Activated CD8-positive, alpha-beta memory T cell treated with anti-CD3 and anti-CD28 coated beads for 1 hour (primary cell): ENCODE measurements at places on chromosomes 2 and 18.

DNA sequence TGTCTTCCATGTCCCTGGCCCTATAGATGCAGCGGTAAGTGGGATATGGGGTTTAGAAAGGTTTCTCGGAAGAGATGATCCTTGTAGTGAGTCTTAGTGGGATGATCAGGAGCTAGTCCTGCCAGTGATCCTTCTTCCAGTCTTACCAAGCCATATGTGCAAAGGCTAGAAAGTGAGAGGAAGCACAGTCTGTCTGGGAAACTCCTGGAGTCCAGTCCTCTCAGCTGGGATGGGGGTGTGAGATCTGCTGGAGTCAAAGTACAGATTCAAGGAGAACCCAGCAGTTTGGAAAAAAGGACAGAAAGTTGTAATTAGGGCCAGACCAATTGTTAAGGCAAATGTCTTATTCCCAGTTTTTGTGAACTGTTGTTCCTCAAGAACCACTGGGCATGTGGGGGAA is 83.3 kb downstream of the LIMS1 start:
- no peak for DNase-seq

GRCh38 chr18:45343365-45343764 is 271.9 kb upstream of the SLC14A2 start:
- no peak for DNase-seq

GRCh38 chr18:43115076-43115921 is at the start of gene RIT2:
RIT2 (minus strand) TSS chr18:43115685.
- DNase-seq, result no peak

DNA sequence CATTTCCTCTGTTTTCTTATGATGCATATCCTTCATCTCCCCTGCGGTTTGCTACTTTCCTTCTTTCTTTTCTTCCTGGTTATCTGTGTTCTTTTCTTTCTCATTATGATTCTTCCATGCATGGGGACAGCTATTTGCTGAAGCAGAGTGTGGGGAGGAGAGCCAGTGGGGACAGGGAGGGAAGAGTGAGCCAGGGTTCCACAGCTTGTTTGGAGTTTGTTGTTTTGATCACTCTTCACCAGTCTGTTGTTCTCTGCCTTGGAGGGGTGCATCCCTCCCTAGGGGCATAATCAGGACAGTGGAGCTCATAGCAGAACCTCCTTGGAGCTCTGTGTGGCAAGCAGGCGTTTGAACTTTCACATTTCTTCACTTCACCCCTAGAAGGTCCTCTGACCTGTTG is 68.0 kb downstream of the ADAM23 start:
- no peak for DNase-seq

- DNase-seq, result peak; percentile 71
Observed at GRCh38 chr2:95207111-95207961, at the start of gene ZNF892. ZNF892 (plus strand) TSS chr2:95207521; CDS start chr2:95207816, 295 bp downstream.

DNA sequence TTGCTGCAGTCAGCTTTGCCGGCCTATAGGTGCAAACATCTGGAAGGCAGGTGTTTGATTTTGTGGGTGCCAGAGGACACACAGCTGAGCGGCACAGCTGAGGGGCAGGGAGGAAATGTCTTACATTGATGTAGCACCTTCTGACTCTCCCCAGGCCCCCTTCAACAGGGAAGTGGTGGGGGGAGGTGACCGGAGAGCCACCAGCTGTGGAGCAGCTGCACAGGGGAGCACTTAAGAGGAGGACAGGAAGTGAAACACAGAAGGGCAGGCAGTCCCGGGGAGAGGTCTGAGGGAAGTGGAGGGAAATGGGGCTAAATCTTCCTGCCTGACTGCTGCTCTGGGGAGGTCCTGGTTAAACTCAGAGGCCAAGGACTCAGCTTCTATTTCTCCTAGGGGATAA is 409.1 kb downstream of the TNS1 start:
- no peak for DNase-seq

GRCh38 chr2:64186699-64187605 is 42.7 kb upstream of the PELI1 start:
- no peak for DNase-seq

DNA sequence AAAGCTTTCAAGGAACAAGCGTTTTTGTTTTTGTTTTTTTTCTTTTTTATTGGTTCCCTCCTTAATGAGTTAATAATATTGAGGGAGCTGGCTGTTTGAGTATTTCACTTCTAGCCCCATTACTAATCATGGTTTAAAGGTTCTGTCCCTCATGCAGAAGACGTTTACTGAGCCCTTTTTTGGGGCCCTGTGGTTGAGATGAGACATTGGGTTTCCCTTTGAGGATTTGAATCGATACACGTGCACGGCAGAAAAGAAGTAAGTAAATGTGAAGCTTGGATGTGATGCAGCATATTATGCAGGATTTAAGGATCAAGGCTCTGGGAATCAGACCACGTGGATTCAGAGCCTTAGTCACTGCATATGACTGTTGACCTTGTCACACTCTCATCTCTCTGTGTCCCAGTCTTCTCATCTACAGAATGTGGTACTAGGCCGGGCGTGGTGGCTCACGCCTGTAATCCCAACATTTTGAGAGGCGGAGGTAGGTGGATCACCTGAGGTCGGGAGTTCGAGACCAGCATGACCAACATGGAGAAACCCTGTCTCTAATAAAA is 1.0 kb upstream of the CHST10 start:
- DNase-seq, result no peak

GRCh38 chr2:125696560-125696959 is 959.4 kb upstream of the GYPC start:
- DNase-seq, result no peak

DNA sequence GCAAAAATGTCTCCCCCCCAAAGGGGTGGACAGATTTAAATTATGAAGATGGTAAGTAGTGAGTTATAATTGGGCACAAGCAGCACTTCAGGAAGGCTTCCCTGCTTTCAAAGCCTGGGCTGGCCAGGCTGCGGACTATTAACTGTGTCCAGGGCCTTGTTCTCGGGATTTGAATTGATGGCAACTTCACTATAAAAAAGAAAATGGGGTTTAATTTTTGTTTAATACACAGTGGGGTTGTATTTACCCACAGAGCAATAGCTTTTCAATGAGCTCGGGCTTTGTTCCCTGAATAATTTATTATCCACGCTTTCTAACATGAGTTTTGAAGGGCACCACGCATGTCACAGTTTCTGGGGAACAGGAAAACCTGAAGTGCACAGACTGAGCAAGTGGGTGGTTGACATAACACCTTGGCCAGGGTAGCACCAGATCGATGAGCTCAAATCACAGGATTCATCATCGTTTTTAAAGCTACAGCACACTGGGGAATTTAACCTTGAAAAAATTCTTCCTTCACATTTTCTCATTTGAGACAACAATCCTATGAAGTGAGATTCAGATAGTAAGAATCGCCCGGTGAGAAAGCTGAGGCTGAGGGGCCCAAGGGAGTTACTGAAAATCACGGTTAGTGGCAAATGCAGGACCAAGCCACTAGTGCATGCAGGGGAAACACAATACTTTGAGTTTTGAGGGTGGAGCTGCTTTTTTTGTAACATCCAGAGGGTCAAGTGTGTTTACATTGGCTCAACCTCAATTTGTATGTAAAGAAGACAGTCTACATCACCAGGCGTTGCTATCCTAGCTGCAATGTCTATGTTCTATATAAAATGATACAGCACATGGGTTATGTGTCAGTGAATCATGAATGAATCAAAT is 28.9 kb upstream of the LMAN1 start:
- DNase-seq, result no peak

- DNase-seq, result no peak
Observed at GRCh38 chr18:32668956-32669355, 103.9 kb downstream of the KLHL14 start.

DNA sequence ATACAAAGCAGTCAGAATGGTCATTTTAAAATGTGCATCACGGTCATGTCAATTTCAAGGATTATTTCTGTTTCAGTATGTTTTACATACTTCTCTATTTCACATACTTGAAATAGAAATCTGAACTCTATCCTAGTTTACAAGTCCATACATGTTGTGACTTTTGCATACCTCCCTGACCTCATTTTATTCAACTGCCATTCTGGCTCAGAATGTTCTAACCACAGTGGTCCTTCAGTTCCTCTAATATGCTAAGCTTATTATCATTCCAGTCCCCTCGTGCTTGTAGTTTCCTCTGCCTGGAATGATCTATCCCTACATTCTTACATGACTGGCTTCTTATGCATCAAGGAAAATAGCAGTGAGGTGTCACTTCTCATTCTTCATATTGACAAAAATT is 295.6 kb downstream of the KIAA1328 start:
- no peak for DNase-seq

DNA sequence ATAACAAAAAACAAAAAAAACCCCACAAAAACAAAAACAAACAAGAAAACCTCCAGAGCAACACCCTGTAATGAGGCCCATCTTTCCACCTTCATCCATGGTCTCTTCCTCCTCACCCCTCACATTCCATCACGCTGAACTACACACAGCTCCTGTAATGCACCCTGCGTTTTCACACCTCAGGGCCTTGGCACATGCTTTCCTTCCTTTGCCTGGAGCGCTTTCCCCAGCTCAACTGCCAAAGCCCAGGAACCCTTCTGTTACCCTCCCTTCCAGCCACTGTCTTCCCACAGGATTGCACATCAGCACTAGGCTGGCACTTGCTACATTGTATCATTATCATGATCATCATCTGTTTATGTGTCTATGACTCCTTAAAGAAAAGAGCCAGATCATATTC is 29.4 kb downstream of the TMEM247 start:
- DNase-seq, result no peak

- no peak for DNase-seq
Observed at GRCh38 chr18:22471546-22472131, 53.9 kb upstream of the CTAGE1 start.

DNA sequence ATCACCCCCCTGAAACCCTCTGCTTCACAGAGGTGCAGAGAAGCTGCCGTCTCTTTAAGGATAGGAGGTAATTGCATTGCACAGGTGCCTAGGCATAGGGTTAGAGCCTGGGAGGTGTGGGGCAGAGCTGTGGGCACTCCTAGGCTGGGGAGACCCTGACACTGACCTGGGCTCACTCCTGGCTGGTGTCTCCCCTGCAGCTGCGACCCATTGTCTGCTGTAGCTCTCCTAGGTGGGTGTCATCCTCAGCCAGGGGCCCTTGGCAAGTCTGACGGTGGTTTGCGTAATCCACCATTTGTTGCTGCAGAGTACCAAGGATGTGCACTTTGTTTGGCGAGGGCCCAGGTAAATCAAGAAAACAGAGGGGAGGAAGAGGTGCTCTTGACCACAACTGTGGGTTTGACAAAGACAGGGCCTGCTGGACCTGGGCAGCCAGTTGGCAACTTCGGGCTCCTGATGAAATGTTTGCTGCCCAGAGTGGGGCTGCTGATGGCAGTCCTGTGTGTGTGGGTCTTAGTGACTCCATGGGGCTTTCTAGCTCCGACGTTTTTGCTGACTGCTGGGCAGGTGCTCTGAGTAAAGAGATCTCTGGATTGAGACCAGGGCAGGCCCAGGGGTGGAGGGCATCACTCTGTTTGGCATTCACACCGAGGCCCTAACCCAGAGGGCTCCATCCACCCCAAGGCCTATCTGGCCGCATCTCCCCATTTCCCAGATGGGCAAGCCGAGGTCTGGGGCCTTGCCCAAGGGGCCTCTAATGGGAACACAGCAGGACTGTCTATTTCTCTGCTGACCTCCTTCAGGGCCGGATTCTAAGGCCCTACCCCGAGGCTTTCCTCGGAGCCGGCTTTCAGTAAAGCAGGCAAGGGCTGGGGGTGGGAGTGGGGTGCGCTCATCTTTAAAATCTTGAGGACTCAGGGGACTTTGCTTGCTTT is 67.7 kb downstream of the EDAR start:
- no peak for DNase-seq

- no peak for DNase-seq
Observed at GRCh38 chr2:233974530-233975071, 57.4 kb downstream of the TRPM8 start.

DNA sequence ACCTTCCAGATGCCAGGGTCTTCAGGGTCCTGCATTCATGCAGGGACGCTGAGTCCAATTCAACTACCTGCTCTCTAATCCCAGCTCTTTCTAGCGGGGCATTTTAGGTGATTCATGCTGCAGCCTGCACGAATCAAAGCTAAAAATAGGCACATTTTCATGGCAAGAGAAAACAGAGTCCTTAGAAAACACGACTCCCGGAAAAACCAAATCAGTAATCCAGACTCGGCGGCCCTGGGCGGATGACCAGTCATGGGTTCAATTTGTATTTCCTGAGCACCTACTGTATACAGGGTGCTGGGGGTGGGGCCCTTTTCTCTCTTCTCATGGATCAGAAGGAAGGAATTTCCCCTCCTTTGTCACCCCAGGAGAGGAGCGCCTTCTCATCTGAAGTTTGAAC is 64.4 kb downstream of the LONRF2 start:
- DNase-seq, result no peak

GRCh38 chr18:10391506-10391905 is 62.9 kb upstream of the APCDD1 start:
- no peak for DNase-seq

GRCh38 chr18:58552057-58552461 is 76.8 kb downstream of the ALPK2 start:
- no peak for DNase-seq

GRCh38 chr18:28875059-28875458 is 698.1 kb upstream of the CDH2 start:
- DNase-seq, result no peak

GRCh38 chr2:38498045-38498481 is 104.7 kb downstream of the HNRNPLL start:
- no peak for DNase-seq

DNA sequence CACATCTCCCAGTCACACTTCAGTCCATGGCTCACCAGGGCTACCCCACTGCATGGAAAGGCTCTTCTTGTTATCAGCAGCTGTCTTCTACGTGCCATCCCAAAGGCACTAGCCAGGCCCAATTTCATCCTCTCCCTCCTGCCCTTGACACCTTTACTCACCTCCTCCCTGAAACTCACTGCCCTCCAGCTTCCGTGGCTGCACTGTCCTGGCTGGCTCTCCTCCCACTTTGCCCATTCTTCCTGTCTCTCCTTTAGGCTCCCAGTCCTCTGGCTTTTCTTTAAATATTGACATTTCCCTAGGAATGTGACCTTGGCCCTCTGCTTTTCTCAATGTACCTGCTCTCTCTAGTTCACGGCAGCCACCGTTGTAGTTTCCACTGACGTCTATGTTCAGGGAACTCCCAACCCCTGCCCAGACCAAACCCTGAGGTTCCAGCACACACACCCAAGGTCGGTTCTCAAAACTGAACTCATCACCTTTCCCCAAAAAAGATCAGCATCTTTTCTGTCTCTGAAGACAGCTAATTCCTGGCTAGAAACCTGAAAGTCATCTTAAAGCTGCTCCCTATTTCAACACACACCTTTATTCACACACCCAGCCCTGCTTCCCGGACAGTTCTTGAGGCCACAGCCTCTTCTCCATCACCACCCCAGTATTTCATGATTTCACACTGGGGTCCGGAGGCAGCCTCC is 36.7 kb downstream of the WDFY1 start:
- DNase-seq, result no peak

- no peak for DNase-seq
Observed at GRCh38 chr2:172677363-172677762, 58.3 kb upstream of the RAPGEF4 start.

DNA sequence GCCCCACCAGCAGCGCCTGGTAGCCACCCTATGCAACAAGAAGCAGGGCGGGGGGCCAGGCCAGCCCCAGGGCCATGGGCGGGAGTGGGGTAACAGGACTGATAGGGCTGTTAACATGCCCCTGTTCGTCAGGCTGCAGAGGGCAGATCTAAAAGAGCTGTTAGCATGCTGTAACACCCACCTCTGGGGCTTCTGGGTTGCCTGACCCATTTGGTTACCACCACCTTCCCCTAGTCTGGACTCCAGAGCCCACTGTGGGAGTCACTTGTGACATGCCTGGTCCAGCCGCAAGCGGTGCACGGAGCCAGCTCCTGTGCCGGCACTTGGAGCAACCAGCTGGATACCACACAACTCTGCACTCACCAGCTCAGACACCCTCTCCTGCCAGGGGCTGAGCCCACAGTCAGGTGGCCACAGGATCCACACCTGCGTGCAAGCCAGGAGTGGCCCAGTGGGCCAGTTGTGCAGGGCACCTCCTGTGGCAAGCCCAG is 2.1 kb downstream of the METTL8 start:
- no peak for DNase-seq
